Cardiac fibroblast (primary cell): ENCODE measurements at places on chromosomes 6 and 20.

DNA sequence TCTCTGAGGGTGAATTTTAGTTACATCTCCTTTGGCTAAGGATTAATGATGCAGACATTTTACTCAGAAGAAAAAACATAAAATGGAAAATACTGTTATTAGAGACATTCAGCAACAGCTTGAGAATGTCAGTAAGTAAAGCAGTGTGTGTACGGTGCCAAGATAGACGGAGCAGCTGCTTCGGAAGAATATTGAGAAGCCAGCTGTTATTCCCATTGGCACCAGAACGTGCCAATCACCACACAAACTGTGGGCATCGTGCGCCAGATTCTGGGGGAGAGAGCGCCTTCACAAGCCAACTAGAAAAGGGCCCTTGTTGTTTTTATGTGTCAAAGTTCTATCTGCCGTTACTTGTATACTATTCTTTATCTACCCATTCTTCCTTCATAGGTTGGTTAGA is 163.4 kb downstream of the MTFR2 start:
- DNase-seq: no peak

- DNase-seq: peak; percentile 56
Measured at GRCh38 chr6:17470938-17471327, 77.5 kb downstream of the CAP2 start.

- DNase-seq: peak; percentile 77
Measured at GRCh38 chr6:20631549-20631924, 97.3 kb downstream of the CDKAL1 start.

- DNase-seq: no peak
Measured at GRCh38 chr6:79261666-79262065, 27.2 kb upstream of the HMGN3 start.
